ENCODE measurements at places on chromosomes 2 and 18.

- DNase-seq = no peak
Measured at GRCh38 chr2:122210898-122211856, 455.7 kb downstream of the TSN start.

DNA sequence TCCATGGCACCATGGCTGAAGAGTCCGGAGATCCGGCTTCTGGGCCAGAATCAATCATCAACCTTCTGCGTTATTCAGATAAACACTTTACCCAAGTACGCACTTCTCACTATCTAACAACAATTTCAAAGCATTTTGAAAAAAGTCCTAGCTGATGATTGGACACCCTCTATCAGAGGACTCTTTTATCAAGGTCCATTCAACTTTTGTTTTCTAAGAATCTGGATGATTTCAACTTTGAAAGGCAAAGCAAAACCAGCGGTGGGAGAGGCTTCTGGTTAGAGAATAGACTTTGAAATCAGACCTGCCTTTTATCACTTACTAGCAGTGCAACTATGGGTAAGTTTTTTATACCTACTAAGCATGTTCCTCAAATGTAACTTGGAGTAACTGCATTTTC lies 293.6 kb upstream of the TNP1 start:
- no peak for DNase-seq

DNA sequence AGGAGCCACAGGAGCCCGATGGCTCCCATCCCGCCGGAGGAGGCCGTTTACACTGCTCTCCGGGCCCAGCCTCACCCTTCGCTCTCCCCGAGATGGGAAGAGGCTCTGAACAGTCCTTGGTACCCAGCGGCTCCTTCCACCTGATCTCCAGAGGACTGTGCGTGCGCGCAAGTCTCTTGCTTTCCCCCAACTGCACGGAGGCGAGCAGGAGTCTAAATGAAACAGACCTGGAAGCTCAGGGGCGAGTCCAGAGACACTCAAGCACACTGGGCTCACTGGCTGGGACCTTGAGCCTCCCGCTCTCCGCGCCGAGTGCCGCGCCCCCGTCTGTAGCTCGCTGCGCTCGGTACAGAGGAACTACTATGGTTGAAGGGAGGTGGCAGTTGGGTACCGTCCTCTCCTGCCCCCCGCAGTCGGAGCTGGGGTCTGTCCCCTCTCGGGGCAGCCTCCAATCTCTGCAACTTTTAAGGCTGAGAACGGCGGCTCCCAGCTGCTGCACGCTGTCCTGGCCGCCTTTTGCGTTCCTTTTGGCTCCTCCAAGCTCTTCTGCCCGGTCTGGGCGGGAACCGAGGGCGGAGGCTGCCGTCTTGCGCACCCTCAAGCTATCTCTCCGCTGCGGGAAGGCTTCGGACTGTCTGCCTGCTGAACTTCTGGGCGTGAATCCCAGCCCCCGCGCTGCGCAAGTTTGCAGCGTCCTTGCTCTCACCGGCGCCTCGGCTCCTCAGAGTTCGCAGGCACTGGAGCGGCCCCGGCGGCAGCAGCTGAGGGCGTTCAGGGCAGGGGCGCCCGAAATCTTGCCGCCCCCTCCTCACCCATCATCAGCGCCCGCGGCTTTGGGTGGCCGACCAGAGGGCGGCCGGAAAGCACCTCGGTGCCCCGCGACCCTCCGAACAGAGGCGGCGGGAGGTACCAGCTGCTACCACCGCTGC lies 491 bp downstream of the ALK start:
- DNase-seq = no peak

DNA sequence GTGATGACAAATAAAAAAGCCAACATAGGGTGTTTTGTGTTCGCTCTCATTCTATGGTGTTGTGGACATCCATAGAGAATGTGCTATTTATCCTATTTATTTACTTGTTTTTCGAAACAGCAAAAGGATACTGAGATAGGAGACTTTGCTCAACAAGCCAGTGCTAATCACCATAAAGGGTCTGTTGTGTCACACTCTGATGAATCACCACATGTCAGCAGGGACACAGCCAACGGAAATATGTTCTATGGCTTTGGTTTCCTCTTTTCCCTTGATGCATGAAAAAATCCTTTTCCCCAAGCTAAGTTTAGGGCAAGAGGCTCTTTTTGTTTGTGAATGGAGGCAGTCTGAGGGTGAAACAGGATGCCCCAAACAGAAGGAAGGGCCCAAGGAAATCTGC lies 154.3 kb downstream of the RNF152 start:
- no peak for DNase-seq

- peak; percentile 94 for DNase-seq
Measured at GRCh38 chr2:74454654-74455511, at the start of gene INO80B. TSS of gene INO80B (plus strand) at chr2:74455087. CDS start at chr2:74455117, 30 bp downstream.

- DNase-seq = no peak
Measured at GRCh38 chr2:158725441-158725891, 69.7 kb upstream of the DAPL1 start.

GRCh38 chr18:6013171-6013810 lies 118.0 kb upstream of the TMEM200C start:
- no peak for DNase-seq

DNA sequence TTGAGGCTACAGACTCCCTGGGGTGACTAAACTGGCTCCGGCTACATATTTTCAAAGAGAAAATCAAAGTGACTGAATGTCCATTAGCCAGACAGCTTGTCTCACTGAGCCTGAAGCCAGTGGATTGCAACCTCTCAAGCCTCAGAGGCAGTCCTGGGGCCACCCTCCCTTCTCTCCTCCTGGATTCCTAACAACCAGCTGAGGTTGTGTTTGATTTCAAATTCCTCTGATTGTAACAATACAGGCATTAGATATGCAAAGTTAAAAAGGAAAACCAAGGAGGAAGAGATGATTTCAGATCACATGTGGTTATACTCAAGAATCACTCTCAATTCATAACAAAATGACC lies 101.0 kb upstream of the LMAN1 start:
- no peak for DNase-seq

GRCh38 chr2:233261819-233262555 lies 10.5 kb downstream of the ATG16L1 start:
- no peak for DNase-seq

DNA sequence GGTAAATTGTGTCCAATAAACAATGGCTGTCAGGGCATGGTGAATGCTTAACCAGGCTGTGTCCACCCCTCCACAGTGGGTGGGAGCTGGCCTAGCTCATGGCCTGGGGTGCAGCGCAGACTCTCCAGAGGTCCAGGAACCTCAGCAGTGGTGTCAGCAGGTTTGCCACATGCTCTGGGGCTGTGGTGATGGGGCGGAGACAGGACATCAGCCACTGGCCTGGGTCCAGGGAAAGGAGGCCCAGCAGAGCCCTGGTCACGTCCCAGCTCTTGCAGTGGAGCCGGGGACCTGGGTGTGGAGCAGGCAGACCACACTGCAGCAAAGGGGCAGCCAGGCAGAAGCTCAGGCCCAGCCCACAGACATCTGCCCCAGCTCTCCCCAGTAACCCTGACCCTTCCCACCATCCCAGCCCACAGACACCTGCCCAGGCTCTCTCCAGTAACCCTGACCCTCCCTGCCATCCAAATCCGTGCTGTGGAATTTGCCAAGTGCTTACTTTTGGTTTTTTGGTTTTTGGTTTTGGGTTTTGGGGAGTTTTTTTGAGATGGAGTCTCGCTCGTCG lies 13.8 kb upstream of the KIF1A start:
- DNase-seq = no peak

DNA sequence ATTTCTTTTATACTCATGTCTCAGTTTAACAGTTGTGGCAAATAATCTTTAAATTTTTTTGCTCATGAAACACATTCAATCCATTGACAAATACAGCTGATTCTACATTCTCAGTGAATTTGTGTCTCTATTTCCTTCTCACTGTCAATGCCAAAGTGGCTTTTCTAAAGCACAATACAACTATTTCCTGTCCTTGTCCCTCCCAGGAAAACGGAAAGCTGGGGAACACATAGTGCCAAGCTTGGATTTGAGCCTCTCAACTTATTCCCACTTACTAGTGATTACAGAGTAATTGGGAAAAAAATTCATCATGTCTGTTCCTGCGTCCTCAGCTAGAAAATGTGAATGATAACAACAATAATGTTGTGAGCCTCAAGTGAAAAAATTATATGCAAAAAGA lies 899.7 kb upstream of the CDH2 start:
- DNase-seq = no peak

DNA sequence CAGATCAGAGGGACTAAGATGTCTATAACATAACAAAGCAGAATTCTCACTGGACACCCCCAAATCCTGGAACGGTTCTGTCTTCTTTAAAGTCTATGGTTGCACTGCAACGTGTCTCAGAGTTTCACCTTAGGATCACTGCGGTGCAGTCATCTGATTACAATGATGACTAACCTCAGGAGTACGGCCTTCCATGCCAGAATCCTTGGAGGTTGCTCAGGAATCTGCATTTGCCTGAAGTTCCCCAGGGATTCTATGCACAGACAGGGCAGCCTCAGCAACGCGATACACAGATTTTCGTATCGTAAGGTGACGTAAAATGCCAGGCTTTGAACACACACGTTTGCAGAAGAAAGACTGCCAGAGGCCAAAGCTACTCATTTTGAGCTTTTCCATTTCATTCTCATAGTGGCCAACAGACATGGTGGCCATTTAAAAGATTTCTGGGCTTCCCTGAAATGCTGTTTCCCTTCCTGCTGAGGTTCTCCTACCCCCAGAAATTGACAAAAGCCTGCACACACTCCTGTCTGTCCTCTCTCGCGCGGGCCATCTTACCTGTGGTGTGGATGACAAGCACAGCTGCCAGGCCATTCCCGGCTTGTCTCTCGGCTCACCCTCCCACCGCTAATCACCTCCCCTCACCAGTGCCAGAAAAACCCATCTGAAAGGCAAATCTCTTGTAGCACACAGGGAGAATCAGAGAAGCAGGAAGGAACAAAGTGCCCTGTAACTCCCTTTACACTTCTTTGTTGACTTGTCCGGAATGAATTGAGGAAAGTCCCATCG lies 148.8 kb downstream of the ACKR3 start:
- DNase-seq = no peak

GRCh38 chr2:179020156-179020750 lies 29.7 kb downstream of the CCDC141 start:
- no peak for DNase-seq

- no peak for DNase-seq
Measured at GRCh38 chr2:74391209-74391579, 11.1 kb upstream of the DCTN1 start.

GRCh38 chr2:40101131-40101575 lies 322.1 kb upstream of the THUMPD2 start:
- no peak for DNase-seq

GRCh38 chr2:45821558-45822271 lies 170.2 kb downstream of the PRKCE start:
- peak; percentile 46 for DNase-seq

- no peak for DNase-seq
Measured at GRCh38 chr2:8957628-8958027, 45.9 kb downstream of the MBOAT2 start.

- DNase-seq = no peak
Measured at GRCh38 chr18:50126471-50126870, 68.5 kb downstream of the MYO5B start.

DNA sequence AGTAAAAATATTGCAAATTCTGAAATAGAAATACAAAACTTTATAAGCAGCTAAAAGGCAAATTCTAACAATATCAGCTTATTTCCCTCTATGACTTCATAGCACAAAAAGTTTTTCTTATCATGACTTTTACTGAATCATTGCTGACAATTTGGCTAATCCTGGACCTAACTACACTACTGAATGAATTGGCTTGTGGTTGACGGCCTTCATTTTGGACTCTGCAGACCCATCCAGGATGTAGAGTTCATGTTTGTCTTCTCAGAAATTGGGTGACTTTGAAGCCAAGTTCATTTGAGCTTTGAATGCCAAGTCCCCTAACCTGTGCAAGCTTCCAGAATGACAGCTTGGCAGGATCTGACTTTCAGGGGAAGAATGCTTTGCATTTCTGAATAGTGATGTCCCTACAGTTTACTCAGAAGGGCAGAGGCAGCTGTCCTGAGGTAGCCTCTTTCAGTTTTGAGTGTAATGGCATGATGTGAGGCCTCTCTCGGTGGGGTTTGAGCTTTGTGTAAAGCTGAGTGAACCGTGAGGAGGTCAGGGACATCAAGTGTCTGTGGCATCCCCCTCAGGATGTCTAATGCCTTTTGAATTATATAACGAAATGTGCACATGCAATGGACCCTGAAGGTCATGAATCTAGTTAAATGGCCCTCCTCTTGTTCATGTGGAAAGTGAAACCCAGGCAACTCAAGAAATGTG lies 48.0 kb downstream of the EFEMP1 start:
- no peak for DNase-seq

GRCh38 chr2:69489793-69490192 lies 52.6 kb upstream of the NFU1 start:
- no peak for DNase-seq

DNA sequence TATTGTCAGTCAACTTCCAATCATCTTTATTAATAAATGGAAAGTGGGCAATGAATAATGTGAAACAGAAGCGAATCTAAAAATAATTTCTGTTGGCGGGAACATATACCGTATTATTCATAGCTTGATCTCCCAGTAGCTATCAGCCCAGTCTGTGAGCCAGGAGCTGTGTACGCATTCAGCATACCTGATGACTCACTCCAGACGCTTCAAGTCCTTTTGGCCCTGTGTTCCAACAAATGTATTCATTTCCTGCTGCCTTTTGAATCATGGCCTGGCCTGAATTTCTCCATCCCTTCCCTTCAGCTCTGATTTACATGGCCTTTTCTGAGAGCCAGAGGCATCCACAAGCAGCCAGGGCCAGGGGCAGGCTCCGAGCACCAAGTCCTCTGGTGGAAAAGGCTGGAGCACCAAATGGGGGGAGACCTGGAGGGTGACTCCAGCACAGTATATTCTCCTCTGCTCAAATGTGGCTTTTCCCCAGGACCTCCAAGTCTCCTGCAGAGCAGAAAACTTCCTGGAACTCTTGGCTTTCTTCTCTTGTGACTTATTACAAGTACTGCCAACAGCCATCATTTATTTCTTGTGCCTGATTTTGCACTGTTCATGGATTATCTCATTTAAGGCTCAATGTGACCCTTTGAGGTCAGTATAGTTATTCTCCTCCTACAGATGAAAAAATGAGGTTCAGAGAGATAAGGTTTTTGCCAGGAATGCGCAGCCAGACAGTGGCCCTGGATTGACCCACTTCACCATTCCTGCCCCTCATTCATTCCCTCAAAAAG lies 108.7 kb downstream of the EN1 start:
- DNase-seq = no peak
